ENCODE measurements at places on chromosomes 4 and X.

- DNase-seq = peak; percentile 43
Observed at GRCh38 chrX:3699821-3700381, 13.5 kb downstream of the PRKX start.

GRCh38 chr4:147760176-147760575, 28.3 kb downstream of the ARHGAP10 start:
- no peak for DNase-seq

DNA sequence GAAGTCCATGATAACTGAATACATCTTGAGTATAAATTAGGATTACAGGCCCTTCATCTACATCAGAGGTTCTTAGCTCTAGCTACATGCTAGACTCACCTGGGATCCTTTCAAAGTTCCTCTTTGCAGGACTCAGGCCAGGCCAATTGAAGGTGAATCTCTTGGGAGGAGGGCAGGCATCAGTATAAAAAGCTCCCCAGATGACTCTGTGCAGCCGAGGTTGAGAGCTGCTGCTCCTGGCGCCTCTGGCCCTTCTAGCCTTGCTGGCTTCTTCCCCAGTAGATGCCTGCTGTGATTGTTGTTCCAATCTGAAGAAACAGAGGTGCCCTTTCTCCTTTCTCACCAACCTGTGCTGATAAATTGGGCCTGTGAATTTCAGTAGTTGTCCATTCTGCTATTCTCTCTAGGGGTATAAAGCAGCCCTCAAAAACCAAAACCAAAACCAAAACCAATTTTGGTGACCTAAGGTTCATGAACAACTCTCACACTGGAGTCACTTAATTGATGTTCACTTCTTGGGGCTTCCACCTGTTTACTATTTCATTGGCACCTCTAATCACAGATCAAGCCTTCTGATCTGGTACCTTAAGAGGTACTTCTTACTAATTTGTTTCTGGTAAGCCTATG, 78.7 kb downstream of the SUPT20HL2 start:
- no peak for DNase-seq

- peak; percentile 14 for DNase-seq
Observed at GRCh38 chr4:33060674-33061542, 2340.7 kb downstream of the PCDH7 start.

GRCh38 chr4:77358315-77358928, 201.4 kb downstream of the CCNG2 start:
- DNase-seq = peak; percentile 41

DNA sequence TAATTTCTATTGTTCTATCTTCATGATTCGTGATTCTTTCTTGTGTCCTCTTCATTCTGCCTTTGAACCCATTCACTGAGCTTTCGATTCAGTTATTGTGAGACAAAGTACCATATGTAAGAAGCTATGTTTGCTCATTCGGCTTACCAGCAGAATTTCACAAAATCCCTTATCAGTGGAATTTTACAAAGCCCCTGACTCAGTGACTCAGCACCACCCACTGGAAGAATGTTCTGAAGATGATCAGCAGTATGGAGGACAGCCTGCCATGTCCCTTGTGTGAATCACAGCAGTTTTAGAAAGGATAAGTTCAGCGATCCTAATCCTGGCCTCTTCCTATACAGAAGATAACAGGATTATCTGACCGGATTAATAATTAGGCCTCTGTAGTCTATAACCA, 5.8 kb upstream of the UXT start:
- no peak for DNase-seq

- no peak for DNase-seq
Observed at GRCh38 chr4:80694171-80694570, 336.3 kb upstream of the BMP3 start.

DNA sequence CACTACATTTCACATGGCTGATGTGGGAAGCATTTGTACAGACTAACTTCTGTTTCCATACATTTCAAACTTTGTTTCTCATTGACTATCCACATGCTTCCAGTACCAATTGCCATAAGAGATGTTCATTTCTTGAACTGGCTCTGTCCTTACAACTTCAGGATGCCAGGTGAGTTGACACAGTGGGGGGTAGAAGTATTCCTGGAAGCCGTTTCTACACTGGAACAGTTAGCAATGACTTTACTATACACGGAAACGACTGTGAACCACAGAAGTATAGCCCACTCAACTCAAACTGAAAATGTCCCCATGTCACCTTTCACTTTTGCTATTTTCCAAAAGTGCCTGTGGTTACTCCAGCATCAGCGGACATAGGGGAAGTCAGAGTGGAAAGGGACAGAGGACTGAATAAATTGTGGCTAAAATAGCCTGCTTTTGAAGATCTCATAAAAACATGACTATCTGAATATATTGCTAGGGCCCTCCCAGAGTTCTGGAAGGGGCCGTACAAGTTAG, 38.0 kb upstream of the DSPP start:
- peak; percentile 9 for DNase-seq

- DNase-seq = no peak
Observed at GRCh38 chr4:128525387-128525786, 237.8 kb upstream of the PGRMC2 start.

DNA sequence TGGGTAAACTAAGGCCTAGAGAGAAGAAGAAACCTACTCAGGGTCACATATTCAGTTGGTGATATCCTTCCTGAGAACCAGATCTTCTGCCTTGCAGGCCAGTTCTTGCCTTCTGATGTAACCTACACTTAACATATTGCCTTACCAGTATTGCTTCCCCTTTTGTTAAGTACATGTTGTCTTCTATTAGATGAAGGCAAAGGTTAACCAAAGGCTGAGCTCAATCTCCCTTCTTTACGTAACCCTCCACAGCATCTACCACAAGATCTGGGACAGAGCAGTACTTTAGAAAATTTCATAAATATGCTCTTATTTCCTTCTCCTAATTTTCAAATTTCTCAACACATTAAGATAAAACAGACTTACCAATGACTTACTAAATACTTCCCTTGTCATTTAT, 474.4 kb downstream of the SH2D1A start:
- no peak for DNase-seq

- no peak for DNase-seq
Observed at GRCh38 chr4:188296331-188296730, 157.1 kb downstream of the TRIML1 start.

- no peak for DNase-seq
Observed at GRCh38 chr4:16590797-16591196, 307.6 kb downstream of the LDB2 start.
